ENCODE measurements at places on chromosomes 4 and X.

- no peak for DNase-seq
These were observed 56.4 kb upstream of the NFKB1 start for GRCh38 chr4:102444752-102445151.

GRCh38 chr4:102451266-102451665, 49.9 kb upstream of the NFKB1 start:
- DNase-seq: no peak

GRCh38 chrX:41984628-41985027, 61.3 kb upstream of the CASK start:
- DNase-seq: no peak

- DNase-seq: no peak
These were observed 159.5 kb downstream of the PPP3CA start for GRCh38 chr4:101187841-101188240.

DNA sequence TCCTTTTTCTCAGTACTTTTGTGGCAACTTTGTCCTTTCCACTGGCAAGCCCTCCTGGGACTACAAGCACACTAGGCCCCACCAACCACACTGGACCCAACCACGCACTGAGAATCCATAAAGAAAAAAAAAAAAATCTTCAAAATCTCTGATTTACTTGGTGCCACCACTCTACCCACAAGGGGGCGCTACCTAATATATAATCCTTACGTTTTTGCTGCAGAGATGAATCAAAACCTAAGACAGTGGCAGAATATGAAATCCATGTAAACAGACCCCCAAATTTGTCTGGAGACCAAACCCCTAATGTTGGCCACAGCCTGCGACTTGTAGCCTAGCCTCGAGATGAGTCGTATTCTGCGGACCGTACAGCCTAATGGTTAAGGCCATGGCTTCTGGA, 63.5 kb upstream of the ARHGAP36 start:
- DNase-seq: peak; percentile 11

GRCh38 chr4:4416981-4417380, 30.1 kb downstream of the NSG1 start:
- DNase-seq: no peak

GRCh38 chrX:24242649-24243175, 71.2 kb downstream of the SUPT20HL2 start:
- no peak for DNase-seq

- DNase-seq: no peak
These were observed 3.9 kb downstream of the SPCS3 start for GRCh38 chr4:176323511-176324160.

- no peak for DNase-seq
These were observed 12.4 kb downstream of the ZFP92 start for GRCh38 chrX:153423652-153424051.

DNA sequence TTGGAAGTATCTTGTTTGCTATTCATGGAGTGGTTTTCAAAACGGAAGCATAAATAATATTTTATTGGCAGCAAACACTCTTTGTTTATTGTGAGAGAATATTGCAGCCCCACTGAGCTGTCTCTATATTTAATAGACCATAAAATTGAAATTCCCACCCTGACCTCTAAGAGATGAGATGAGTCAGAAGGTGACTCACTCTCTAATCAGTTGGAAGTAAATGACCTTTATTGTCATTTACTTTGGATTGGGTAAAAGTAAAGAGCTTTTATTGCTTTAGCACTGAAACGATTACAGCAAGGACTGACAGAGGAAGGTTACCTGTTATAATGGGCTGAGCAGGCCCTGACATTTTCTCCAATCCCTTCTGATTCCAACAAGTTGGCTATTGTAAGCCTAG, 55.0 kb downstream of the SYTL5 start:
- DNase-seq: no peak

DNA sequence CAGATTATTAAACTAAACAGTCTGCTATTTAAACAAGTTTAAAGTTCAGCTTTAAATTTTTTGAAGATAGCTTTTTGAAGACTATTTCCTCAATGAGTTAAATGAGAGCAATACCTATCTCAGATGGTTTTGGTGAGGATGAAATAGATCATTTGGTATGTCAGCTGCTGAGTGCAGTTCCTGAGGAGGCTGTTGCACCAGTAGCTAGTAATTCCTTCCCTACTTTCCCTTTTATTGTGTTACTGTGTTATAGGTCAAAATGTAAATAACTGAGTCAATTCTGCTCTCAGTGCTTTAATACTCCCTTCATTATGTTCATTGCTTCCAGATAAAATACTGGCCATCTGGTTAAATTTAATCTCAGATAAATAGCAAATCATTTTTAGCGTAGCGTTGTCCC, 48.6 kb downstream of the BMPR1B start:
- no peak for DNase-seq

GRCh38 chr4:86500527-86500926, 93.6 kb upstream of the PTPN13 start:
- no peak for DNase-seq

DNA sequence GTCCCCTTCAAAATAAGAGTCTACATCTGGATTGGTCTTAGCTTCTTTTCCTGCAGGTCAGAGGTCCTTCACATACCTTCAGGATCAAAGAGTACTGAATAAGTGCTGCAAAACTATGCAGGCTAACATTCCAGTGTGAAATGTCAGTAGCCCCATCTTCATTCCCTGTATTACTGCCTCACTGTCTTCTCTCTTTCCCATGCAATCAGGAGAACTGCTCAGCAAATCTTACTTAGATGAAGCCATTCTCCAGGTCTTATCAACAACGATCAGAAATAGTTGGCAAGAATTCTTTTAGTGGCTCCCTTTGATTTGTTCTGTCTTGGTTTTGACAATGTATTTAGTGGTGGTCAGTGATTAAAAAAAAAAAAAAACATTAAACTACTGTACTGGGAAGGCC, 26.0 kb upstream of the IQCM start:
- DNase-seq: no peak

DNA sequence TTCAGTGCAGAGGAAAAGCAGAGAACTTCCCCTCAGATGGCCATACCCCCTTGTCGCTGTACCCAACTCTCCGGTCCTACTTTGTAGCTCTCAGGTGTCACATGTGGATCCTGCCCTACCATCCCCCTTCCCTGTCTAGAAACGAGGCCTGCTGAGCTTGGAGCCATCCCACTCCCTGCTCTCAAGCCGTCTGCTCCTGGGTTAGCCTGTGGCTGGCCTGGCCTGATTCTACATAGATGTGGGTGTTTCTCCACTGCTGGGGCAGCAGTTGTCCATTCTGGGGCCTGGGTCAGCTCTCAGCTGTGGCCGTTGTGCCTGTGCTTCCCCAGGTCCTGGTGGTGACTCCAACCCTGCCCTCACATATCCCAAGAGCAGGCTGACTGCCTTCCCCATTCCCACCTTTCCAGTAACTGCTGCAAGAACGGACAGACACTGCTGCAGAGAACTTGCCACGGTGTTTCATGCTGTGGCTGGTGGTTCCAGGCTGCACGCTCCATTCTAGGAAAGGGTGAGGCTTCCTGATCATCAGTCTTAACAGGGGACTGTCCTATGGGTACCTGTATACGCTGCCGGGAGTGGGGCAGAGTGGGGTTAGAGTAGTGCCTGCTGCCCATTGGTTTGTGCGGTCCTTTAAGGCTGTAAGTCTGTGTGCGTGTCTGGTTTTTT, 3.6 kb downstream of the IL9R start:
- DNase-seq: no peak

DNA sequence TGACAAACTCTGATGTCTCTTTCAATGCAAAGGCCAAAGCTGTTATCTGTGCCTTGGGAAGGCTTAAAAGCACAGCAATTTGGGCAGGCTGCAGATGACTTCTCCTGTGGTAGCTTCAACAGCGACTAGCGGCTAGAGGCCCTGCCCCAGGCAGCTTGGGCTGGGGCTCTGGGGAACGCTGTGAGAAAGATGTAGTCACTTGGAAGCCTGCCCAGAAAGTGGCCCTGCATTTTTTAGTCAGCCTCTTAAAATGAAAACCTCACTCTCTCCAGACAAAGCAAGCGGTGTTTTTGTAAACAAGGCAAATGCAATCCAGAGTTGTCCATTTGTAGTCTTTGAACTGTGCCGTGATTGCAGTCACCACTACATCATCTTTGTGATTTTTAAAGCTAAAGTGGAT, 27.5 kb downstream of the PCYT1B start:
- no peak for DNase-seq

- no peak for DNase-seq
These were observed 44.4 kb downstream of the PDHA1 start for GRCh38 chrX:19388064-19388679.

All from 8988T (cell line).